ENCODE measurements at places on chromosomes 5 and 9. TPM values are rescaled to one million over a fixed set of nuclear protein-coding genes. Genes with fewer than 3 reads are reported as not detected.

The FCHSD1 gene
- total RNA-seq: 30.1 TPM

The PALM2AKAP2 gene
- 11.8 TPM for total RNA-seq

The SLC35D2 gene
- 13.7 TPM for total RNA-seq

The ARID3C gene
- not detected for total RNA-seq

The MEGF10 gene
- 43.2 TPM for total RNA-seq

The CDH12 gene
- total RNA-seq: not detected

The GLRA1 gene
- not detected for total RNA-seq

The MCC gene
- total RNA-seq: 18.3 TPM

The GMCL2 gene
- total RNA-seq: 0.13 TPM

The GABRA1 gene
- 17.3 TPM for total RNA-seq

The SLC6A3 gene
- total RNA-seq: 0.46 TPM

The ALDH1A1 gene
- total RNA-seq: 0.82 TPM

The SHC3 gene
- 7.1 TPM for total RNA-seq

The PHF24 gene
- 0.35 TPM for total RNA-seq

The RALGPS1 gene
- 22.9 TPM for total RNA-seq

The CER1 gene
- 3.4 TPM for total RNA-seq

The SLC28A3 gene
- not detected for total RNA-seq

The PLPP7 gene
- 3.4 TPM for total RNA-seq

The ACTBL2 gene
- not detected for total RNA-seq

The C9orf50 gene
- not detected for total RNA-seq

The CCL27 gene
- total RNA-seq: not detected

The TSSK1B gene
- total RNA-seq: not detected

The GTF2H2C gene
- 45.1 TPM for total RNA-seq

The LVRN gene
- not detected for total RNA-seq

The PAEP gene
- not detected for total RNA-seq

The ZSWIM6 gene
- 11.4 TPM for total RNA-seq

The DMGDH gene
- 1.1 TPM for total RNA-seq

The PCDHGB6 gene
- 3.4 TPM for total RNA-seq

The F12 gene
- total RNA-seq: 6.5 TPM

The CEL gene
- 2.5 TPM for total RNA-seq

The FOXD4L3 gene
- total RNA-seq: not detected

The TMEM252 gene
- not detected for total RNA-seq

The LECT2 gene
- not detected for total RNA-seq

The GGTA1 gene
- not detected for total RNA-seq

The ADAMTS2 gene
- total RNA-seq: 5.2 TPM

The NMUR2 gene
- total RNA-seq: not detected

The ELP1 gene
- 31.7 TPM for total RNA-seq

The SPINK6 gene
- total RNA-seq: not detected

The EFNA5 gene
- 17.6 TPM for total RNA-seq

The BRD8 gene
- total RNA-seq: 75.8 TPM

The PCDHB15 gene
- total RNA-seq: 3.9 TPM

Measured in H1 (cell line).